ENCODE measurements at places on chromosomes 3 and 15. TPM values are rescaled to one million over a fixed set of nuclear protein-coding genes. Genes with fewer than 3 reads are reported as not detected.

SNTN gene
- total RNA-seq: not detected

RGMA gene
- not detected for total RNA-seq

LARP6 gene
- 7.1 TPM for total RNA-seq

SPINK8 gene
- total RNA-seq: not detected

CFAP100 gene
- total RNA-seq: not detected

P2RY13 gene
- not detected for total RNA-seq

EEF1AKMT4 gene
- total RNA-seq: 3.4 TPM

RASA2 gene
- 13.8 TPM for total RNA-seq

SH2D7 gene
- total RNA-seq: not detected

SAMMSON gene
- not detected for total RNA-seq

PARP14 gene
- 159 TPM for total RNA-seq

UACA gene
- total RNA-seq: 441 TPM

FOXB1 gene
- total RNA-seq: not detected

JMJD7 gene
- 3.1 TPM for total RNA-seq

GOLGA8G gene
- not detected for total RNA-seq

TMEM207 gene
- not detected for total RNA-seq

CATSPER2 gene
- 0.97 TPM for total RNA-seq

MAGEL2 gene
- total RNA-seq: not detected

ZFYVE19 gene
- 28.7 TPM for total RNA-seq

INKA1 gene
- 38.2 TPM for total RNA-seq

GOLGA8J gene
- 0.13 TPM for total RNA-seq

ACAD11 gene
- 39.6 TPM for total RNA-seq

ZDHHC19 gene
- not detected for total RNA-seq

APOD gene
- total RNA-seq: 8.9 TPM

ACKR2 gene
- 0.16 TPM for total RNA-seq

FES gene
- 97.1 TPM for total RNA-seq

FGF12 gene
- 2.9 TPM for total RNA-seq

HESX1 gene
- 0.16 TPM for total RNA-seq

FBXO40 gene
- total RNA-seq: under 0.01 TPM

SPTBN5 gene
- 5.2 TPM for total RNA-seq

NANOGP8 gene
- not detected for total RNA-seq

LRRN1 gene
- not detected for total RNA-seq

IL12A gene
- 0.76 TPM for total RNA-seq

LEO1 gene
- 45.0 TPM for total RNA-seq

STRC gene
- total RNA-seq: not detected

MUC4 gene
- total RNA-seq: not detected

PRTG gene
- 3.9 TPM for total RNA-seq

INTS14 gene
- total RNA-seq: 27.4 TPM

CAND2 gene
- 2.8 TPM for total RNA-seq

RNF111 gene
- 37.1 TPM for total RNA-seq

TTLL13 gene
- total RNA-seq: 0.06 TPM

POLQ gene
- total RNA-seq: 7.8 TPM

PDZRN3 gene
- total RNA-seq: 0.19 TPM

XCR1 gene
- not detected for total RNA-seq

SLC24A5 gene
- not detected for total RNA-seq
